ENCODE measurements at places on chromosomes 3 and 15. TPM values are rescaled to one million over a fixed set of nuclear protein-coding genes. Genes with fewer than 3 reads are reported as not detected.
A peak's percentile ranks its signal among the peaks of the same experiment; 100 is the strongest.

COPS2 gene
- total RNA-seq = 69.6 TPM

TMC3 gene
- total RNA-seq = 0.08 TPM

TRPM1 gene
- not detected for total RNA-seq

GRCh38 chr3:122102191-122102935 is 47.2 kb downstream of the CD86 start:
- H3K4me1 ChIP-seq = no peaks in the 10 kb centered on the region
- H3K4me3 ChIP-seq = no peak overlapping the region
- H3K27me3 ChIP-seq = no peaks in the 10 kb centered on the region
- DNase-seq = no peak

- H3K27me3 ChIP-seq = no peaks in the 10 kb centered on the region
- H3K27ac ChIP-seq = peak overlapping the region; percentile 91
- peaks cover 4% of the 10 kb centered on the region for H3K36me3 ChIP-seq
- peak overlapping the region; percentile 57 for H3K4me3 ChIP-seq
- peak; percentile 55 for DNase-seq
Observed at GRCh38 chr3:122415104-122415744, 638 bp downstream of the WDR5B start.

GRCh38 chr3:197522183-197522715 is 33.5 kb downstream of the BDH1 start:
- peaks cover 16% of the 10 kb centered on the region for H3K4me1 ChIP-seq
- no peaks in the 10 kb centered on the region for H3K36me3 ChIP-seq
- H3K4me3 ChIP-seq = no peak overlapping the region
- peak; percentile 91 for DNase-seq
- no peaks in the 10 kb centered on the region for H3K27me3 ChIP-seq

All from colonic mucosa (tissue), 4 donors.